Naive thymus-derived CD4-positive, alpha-beta T cell (primary cell): ENCODE measurements at places on chromosomes 16 and 17. TPM values are rescaled to one million over a fixed set of nuclear protein-coding genes. Genes with fewer than 3 reads are reported as not detected.
A peak's percentile ranks its signal among the peaks of the same experiment; 100 is the strongest.

DNA sequence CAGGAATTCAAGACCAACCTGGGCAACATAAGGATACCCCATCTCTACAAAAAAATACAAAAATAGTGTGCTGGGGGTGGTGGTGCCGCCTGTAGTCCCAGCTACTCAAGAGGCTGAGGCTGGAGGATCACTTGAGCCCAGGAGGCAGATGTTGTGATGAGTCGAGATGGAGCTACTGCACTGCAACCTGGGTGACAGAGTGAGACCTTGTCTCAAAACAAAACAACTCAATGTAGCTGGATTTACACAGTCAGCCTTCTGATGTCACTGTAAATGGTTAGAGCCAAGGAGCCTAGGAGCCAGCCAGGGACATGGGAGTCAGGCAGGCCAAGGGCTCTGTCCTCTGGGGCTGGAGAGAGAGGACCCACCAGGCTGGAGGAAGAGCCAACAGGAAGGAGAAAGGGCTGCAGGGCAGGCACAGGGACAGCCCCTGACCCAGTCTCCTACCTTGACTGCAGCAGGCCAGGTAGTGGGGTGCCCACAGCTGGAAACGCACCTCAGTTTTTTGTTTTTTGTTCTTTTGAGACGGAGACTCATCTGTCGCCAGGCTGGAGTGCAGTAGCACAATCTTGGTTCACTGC is 8.4 kb downstream of the CDIPT start:
- DNase-seq, result no peak
- H3K27me3 ChIP-seq, result no peaks in the 10 kb centered on the region
- H3K4me1 ChIP-seq, result no peaks in the 10 kb centered on the region
- no peaks in the 10 kb centered on the region for H3K36me3 ChIP-seq
- no peak overlapping the region for H3K4me3 ChIP-seq

DNA sequence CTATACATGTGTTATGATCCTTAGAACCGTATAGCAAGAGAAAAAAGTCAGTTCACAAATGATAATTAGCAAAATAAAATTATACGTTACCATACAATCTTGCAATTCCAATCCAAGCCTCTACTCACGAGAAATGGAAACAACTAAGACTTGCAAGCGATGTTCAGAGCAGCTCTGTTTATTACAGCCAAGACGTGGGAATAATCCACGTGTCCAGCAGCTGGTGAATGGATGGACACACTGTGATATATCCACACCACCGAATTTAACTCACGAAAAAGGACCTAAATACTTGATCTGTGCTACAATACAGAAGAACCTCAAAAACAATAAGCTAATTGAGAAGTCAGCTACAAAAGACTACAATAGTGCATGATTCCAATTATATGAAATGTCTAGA is 88.1 kb downstream of the ADCY9 start:
- no peak for DNase-seq
- H3K4me1 ChIP-seq, result no peaks in the 10 kb centered on the region
- no peak overlapping the region for H3K4me3 ChIP-seq
- H3K27ac ChIP-seq, result no peak overlapping the region

DNA sequence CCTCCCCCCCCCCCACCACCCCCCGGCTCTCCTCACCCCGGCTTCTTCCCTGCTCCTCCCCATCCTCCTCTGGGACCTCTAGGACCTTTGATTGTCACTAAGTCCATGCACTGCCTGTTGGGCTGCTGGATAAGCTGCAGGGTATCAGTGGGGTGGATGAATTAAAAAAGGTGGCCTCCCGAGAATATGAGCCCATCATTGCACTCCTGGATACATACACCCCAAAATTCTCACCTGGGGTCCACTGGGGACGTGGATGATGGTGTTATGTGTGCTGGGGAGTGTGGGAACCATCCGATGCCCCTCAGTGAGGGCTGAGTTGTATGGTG is 88.8 kb downstream of the IRF8 start:
- H3K4me3 ChIP-seq, result no peak overlapping the region
- H3K27ac ChIP-seq, result no peak overlapping the region
- H3K36me3 ChIP-seq, result no peaks in the 10 kb centered on the region
- H3K27me3 ChIP-seq, result no peaks in the 10 kb centered on the region

GRCh38 chr16:15704545-15704987 is 54.5 kb downstream of the NDE1 start:
- no peaks in the 10 kb centered on the region for H3K36me3 ChIP-seq
- no peaks in the 10 kb centered on the region for H3K4me1 ChIP-seq
- DNase-seq, result peak; percentile 67
- H3K27ac ChIP-seq, result no peak overlapping the region
- no peak overlapping the region for H3K4me3 ChIP-seq

- no peak overlapping the region for H3K4me3 ChIP-seq
- no peaks in the 10 kb centered on the region for H3K36me3 ChIP-seq
- H3K27me3 ChIP-seq, result no peaks in the 10 kb centered on the region
- no peak for DNase-seq
- no peak overlapping the region for H3K27ac ChIP-seq
- no peaks in the 10 kb centered on the region for H3K4me1 ChIP-seq
Observed at GRCh38 chr17:69606142-69606800, 191.8 kb downstream of the MAP2K6 start.

- H3K4me1 ChIP-seq, result peaks cover 8% of the 10 kb centered on the region
- DNase-seq, result no peak
- no peaks in the 10 kb centered on the region for H3K27me3 ChIP-seq
- H3K36me3 ChIP-seq, result no peaks in the 10 kb centered on the region
- peak overlapping the region; percentile 43 for H3K27ac ChIP-seq
- no peak overlapping the region for H3K4me3 ChIP-seq
Observed at GRCh38 chr16:11662582-11662981, 5.7 kb upstream of the SNN start.

DNA sequence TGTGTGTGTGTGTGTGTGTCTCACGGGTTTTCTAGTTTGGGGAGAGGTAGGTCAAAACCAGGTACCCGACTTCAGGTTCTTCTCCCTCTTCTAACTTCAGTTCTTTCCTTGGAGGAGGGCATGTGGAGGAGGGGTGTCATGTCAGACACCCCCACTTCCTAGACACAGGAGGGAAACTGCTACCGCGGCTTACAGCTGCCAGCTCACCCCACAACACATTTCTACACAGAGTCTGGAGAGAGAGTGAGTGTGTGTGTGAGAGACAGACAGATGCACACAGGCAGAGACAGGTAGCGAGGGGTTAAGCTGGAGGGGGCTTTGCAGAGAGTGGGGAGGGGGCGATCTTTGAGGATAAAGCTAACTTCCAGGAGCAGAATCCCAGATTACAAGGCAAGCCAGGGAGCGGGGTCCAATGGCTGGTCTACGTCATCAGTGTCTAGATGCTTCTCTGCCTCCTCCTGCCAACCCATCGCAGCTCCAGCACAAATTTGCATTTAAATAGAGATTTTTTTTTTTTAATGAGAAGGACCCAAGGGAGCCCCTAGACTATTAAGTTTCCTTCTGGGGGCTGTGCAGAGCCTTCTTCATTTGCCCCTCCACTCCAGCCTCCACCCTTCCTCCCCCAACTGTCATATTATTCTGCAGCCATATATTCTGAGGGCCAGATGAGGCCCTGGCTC is 48.9 kb downstream of the MRM1 start:
- H3K27me3 ChIP-seq, result no peaks in the 10 kb centered on the region
- H3K4me1 ChIP-seq, result no peaks in the 10 kb centered on the region
- H3K27ac ChIP-seq, result no peak overlapping the region
- H3K36me3 ChIP-seq, result no peaks in the 10 kb centered on the region
- no peak overlapping the region for H3K4me3 ChIP-seq

DNA sequence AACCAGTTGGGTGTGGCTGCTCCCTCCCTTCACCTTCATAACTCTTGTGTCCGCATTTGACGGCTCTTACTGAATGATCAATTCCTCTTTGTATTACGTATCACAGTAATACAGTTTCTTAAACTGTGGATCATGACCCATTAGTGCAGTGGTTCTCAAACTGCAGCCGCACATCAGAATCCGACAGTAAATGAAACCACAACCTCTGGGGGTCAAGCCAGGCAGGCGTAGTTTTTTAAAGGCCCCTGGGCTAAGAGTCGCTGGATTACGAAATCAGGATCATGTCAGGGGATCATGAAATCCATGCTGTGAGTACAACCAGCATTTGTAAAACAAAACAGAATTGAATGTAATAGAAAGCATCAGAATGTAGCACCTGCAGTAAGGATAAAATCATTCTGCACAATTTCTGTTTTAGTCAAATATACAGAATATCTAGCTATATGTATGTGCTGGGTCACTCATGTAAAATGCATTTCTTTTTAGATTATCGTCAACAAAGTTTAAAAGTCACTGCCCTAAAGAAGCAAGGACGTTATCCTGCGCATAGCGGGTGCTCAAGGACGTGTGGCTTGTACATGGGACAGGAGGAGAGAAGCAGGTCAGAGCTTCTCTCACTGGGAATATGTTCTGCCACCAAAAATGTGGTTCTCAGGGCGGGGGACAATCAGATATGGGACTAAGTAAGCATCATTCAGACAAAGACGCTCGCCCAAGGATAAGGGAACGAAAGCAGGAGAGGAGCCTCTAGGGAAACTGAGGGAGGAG is 113.1 kb downstream of the ZFHX3 start:
- no peaks in the 10 kb centered on the region for H3K36me3 ChIP-seq
- H3K27me3 ChIP-seq, result no peaks in the 10 kb centered on the region
- DNase-seq, result no peak
- H3K4me3 ChIP-seq, result no peak overlapping the region
- no peaks in the 10 kb centered on the region for H3K4me1 ChIP-seq
- no peak overlapping the region for H3K27ac ChIP-seq

GRCh38 chr17:58181796-58182195 is 10.7 kb upstream of the EPX start:
- no peaks in the 10 kb centered on the region for H3K4me1 ChIP-seq
- no peaks in the 10 kb centered on the region for H3K36me3 ChIP-seq
- H3K27me3 ChIP-seq, result no peaks in the 10 kb centered on the region
- DNase-seq, result no peak

- no peak for DNase-seq
- no peaks in the 10 kb centered on the region for H3K36me3 ChIP-seq
- H3K4me1 ChIP-seq, result no peaks in the 10 kb centered on the region
Observed at GRCh38 chr17:45751466-45751865, 32.7 kb upstream of the CRHR1 start.

DNA sequence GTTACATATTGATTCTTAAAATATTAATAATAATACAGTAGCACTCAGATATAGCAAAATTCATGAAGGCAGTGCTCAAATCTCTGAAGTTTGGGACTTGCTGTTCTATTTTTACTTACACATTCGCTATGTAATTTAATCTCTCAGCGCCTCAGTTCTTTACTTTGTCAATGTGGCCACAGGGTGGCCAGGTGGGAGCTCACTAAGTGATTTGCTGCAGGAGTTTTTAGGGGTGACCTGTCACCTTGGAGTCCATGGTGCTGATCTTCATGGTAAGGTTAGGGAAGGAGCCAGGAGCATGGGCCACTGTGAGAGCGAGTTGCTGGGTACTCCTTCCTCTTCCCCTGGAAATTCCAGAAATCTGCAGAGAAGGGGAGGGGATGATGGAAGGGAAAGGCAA is 28.1 kb downstream of the VWA3A start:
- no peak overlapping the region for H3K4me3 ChIP-seq
- H3K27ac ChIP-seq, result no peak overlapping the region
- no peak for DNase-seq
- H3K36me3 ChIP-seq, result no peaks in the 10 kb centered on the region

DNA sequence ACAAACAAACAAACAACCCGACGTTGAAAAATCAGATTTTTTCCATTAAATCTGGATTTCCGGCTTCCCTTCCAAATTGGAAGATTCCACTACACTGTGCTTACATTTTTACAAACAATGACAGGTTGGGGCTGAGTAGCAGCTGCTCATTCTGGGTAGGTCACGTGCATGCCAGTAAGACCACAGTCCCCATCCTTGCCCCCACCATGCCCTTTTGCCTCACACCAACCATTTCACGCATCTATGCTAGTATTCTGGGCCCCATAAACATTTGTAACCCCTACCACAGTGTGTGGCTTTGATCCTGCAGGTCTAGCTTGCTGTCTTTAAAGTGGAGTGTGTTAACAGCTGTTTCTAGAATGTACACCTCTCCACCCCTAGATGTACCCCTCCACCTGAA is 366.1 kb downstream of the XYLT1 start:
- no peaks in the 10 kb centered on the region for H3K27me3 ChIP-seq
- no peak overlapping the region for H3K4me3 ChIP-seq
- peaks cover 9% of the 10 kb centered on the region for H3K4me1 ChIP-seq
- H3K36me3 ChIP-seq, result no peaks in the 10 kb centered on the region
- no peak for DNase-seq
- no peak overlapping the region for H3K27ac ChIP-seq

DNA sequence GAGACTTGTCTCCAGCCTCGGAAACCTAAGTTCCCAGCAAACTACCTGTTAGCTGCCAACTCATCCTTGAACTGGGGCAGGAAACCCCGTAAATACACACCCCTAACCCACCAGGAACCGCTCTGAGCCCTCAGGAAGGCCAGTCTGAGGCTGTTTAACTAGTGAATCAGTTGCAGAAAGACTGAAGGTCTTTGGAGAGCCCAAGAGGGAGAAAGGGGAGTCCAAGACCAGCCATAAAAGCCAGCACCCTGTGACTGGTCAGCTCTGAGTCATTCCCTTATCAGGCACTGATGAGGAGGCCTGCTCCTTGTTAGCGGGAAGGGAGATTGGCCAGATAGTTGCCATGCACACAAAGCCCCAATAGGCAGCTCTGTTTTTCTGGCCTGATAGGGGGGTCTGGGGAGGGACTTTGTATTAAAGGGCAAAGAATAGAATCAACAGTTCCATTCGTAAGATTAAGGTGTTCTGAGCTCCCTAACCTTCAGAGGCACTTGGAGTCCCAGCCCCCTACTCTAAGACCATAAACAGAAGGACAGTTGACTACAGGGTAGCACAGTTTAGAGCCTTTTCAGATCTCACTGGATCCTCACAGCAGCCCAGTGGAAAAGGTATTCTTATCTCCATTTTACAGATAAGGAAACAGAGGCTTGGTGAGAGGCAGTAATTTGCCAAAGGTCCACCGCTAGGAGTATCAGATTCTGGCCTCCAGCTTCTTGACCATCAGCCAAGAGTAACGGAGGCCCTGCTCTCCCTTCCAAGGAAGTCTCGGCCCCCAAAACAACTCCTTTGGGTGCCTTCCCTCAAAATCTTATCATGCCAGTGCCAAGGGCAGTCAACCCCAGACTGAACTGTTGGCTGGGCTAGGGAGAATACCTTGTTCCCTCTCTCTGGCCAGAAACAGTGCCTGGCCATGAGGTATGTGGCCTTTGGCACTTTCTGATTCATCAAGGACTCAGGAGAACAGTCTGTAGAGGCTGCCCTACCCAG is 2.2 kb upstream of the KRT19 start:
- no peak overlapping the region for H3K27ac ChIP-seq
- H3K4me3 ChIP-seq, result no peak overlapping the region
- H3K36me3 ChIP-seq, result no peaks in the 10 kb centered on the region
- H3K4me1 ChIP-seq, result no peaks in the 10 kb centered on the region
- DNase-seq, result no peak
- peaks cover 3% of the 10 kb centered on the region for H3K27me3 ChIP-seq

- DNase-seq, result no peak
- no peak overlapping the region for H3K4me3 ChIP-seq
- H3K36me3 ChIP-seq, result no peaks in the 10 kb centered on the region
- no peaks in the 10 kb centered on the region for H3K27me3 ChIP-seq
Observed at GRCh38 chr17:82574041-82574440, 54.5 kb downstream of the FOXK2 start.

GRCh38 chr16:52547834-52548215 is 882 bp upstream of the TOX3 start:
- no peaks in the 10 kb centered on the region for H3K4me1 ChIP-seq
- no peaks in the 10 kb centered on the region for H3K36me3 ChIP-seq
- DNase-seq, result no peak
- H3K27ac ChIP-seq, result no peak overlapping the region

- no peaks in the 10 kb centered on the region for H3K36me3 ChIP-seq
- no peak for DNase-seq
- no peaks in the 10 kb centered on the region for H3K4me1 ChIP-seq
Observed at GRCh38 chr16:26195225-26195624, 503.5 kb downstream of the HS3ST4 start.

The NTN3 gene
- total RNA-seq, result not detected

The TNS4 gene
- total RNA-seq, result 1.3 TPM

The RASD1 gene
- 0.35 TPM for total RNA-seq

The CD300H gene
- not detected in 2 replicates for total RNA-seq

The SPNS2 gene
- total RNA-seq, result 0.56 TPM
